ENCODE measurements at places on chromosomes 7 and 10.

DNA sequence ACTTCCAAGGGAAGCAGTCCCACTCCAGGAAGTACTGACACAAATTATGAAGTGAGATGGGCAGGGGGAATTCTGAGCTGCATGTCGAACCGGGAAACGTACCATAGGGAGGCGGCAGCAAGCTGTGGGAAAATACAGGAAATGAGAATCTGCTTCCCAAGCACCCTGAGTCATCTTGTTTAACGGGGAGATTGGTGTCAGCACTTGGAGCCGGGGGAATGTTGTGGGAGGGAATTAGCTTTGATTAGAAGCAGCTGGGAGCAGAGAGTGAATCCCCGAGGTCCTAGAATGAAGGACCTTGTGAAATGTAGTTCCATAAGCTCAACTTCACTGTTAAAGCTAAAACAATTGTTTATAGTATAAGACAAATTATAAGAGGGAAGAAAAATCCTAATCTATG, 141.4 kb upstream of the PRKCQ start:
- DNase-seq: no peak

DNA sequence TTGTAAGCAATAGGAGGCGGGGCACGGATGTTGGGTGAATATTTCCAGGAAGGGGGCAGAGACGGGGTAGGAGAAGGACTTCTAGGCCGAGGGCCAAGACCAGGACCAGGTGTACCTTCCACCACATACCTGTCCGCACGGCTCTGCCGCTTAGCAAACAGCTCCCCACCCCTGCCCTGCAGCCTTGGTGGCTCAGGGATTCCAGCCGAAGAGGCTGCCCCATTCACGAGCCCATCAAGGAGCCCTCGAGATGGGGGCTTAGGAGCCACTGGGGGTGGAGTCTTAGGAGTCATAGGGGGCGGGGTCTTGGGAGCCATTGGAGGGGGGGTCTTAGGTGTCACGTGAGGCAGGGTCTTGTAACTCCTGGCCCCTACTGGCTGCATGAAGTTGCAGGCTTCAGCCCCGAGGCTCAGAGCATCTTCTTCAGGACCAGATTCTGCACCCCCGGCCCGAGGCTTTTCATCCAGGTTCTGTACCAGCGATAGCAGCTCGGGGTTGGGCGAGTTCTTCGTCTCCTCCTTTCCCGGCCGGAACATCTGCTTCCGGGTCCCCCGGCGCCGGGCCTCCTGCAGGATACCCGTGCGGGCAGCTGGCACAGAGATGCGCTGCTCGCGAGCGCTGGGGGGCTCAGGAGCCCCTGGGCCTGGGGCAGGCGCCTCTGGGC, 6.1 kb upstream of the MYOZ1 start:
- peak; percentile 38 for DNase-seq

DNA sequence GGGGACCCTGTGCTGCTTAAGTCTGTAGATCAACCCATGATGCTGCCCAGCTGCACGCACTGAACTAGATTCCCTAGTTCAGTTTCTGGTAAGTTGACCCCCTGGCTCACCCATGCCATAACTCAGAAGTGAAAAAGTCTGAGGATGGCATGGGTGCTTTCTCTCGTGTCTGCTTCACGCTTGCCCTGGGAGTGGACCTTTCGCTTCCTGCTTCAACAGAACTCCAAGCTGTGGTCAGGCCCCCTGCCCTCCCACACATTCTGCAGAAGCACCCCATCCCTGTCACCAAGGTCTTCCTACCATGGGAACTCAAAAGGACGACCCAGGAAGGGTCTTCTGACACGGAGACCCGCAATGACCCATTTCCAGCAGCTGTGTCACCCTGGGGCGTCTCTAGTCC, 39.9 kb downstream of the LRRC18 start:
- no peak for DNase-seq

GRCh38 chr7:128073671-128074310, 42.6 kb upstream of the LRRC4 start:
- DNase-seq: no peak

DNA sequence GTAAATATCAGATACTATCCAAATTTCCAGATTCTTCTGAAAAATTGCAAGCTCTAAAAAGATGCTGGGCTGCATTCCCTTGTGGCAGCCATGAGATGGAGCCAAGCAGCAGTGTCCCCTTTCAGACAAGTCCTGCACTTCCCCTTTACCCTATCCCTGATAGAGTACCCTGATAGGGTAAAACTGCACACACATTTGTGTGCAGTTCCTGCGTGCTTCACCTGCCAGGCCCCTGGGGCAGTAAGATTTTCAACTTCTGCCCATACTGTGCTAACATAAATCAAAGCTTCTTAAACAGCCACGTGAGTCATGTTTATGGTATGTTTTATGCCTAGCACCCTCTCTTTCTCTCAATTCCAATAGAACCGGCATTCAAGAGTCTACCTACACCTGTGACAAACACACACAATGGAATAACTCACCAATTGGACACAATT, 52.2 kb downstream of the IFIT5 start:
- no peak for DNase-seq

GRCh38 chr10:3476640-3477448, 304.3 kb upstream of the PITRM1 start:
- no peak for DNase-seq

GRCh38 chr7:14767716-14768425, 134.7 kb downstream of the DGKB start:
- DNase-seq: no peak

DNA sequence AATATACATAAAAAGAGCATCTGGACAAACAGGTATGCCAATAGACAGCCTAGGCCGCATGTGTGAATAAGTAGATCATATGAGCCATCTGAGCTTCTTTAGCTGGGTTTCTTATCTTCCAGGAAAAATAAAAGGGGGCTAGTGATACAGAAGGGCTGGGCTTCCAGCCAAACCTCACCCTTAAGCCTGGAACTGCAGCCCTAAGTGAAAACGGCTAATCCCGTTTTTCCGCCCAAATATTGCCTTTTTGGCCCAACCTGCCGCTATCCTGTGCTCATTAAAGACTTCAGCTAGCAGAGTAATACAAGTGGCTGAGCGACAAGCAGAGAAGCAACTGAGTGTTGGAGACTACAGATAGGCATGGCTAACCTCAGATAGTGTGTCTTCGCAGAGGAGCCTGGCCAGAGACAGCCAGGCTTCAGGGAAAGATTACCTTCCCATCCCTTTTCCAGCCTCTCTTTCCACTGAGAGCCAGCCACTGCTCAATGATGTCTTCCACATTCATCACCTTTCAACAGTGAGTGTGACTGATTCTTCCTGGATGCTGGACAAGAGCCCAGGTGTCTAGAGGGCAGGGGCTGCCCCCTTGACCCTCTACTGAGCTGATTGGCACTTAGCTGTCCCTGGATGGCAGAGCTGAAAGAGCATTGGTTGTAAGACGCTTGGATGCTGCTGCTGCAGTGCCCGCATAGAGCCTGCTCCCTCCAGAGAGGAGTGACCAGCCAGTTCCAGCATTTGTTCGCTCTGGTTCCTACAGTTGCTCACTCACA, 108.9 kb downstream of the ITGB8 start:
- no peak for DNase-seq

DNA sequence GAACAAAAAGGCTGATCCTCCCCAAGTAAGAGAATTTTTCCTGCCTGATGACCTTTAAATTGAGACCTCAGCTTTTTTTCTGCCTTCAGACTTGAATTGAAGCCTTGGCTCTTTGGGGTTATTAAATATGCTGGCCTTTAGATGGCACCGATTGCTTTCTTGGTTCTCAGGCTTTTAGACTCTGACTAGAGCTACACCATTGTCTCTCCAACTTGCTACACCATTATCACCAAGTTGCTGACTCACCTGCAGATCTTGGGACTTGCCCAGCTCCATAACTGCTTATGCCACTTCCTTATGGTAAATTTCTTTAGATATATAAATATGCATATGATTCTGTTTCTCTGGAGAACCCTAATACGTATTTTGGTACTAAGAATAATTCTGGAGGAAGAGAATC, 3.1 kb upstream of the ABCA13 start:
- no peak for DNase-seq

- no peak for DNase-seq
Observed at GRCh38 chr10:19164461-19164860, 115.9 kb downstream of the MALRD1 start.

- DNase-seq: no peak
Observed at GRCh38 chr10:15253951-15254807, 85.7 kb upstream of the NMT2 start.

- no peak for DNase-seq
Observed at GRCh38 chr10:72108830-72109635, 20.7 kb upstream of the SPOCK2 start.

- DNase-seq: no peak
Observed at GRCh38 chr10:110794808-110795207, 76.9 kb upstream of the PDCD4 start.
